NCI-H82 (cell line): ENCODE measurements at places on chromosomes 6 and 20.
A peak's percentile ranks its signal among the peaks of the same experiment; 100 is the strongest.

DNA sequence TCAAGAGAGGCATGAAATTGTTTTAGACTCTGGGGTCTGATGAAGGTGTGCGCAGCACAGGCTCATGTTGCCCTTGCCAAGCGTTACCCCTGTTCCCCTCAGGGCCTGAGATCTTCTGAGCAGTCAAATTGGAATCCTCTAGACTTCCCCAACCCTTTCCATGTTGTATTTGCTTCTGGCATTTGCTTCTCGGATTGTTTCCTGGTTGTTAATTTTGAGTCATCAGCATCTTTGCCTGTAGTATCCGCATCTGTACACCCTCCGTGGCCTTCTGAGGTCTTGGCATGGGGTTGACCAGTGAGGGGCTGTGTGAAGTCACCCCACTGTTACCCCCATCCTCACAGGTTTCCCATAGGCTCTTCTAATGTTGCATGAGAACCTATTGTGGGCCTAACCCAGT lies 40.9 kb downstream of the SLC24A3 start:
- no peak for DNase-seq

- DNase-seq, result no peak
Observed at GRCh38 chr20:64111841-64112641, 4.7 kb upstream of the NPBWR2 start.

- peak; percentile 41 for DNase-seq
Observed at GRCh38 chr20:33209789-33210188, 7.4 kb upstream of the BPIFA3 start.

DNA sequence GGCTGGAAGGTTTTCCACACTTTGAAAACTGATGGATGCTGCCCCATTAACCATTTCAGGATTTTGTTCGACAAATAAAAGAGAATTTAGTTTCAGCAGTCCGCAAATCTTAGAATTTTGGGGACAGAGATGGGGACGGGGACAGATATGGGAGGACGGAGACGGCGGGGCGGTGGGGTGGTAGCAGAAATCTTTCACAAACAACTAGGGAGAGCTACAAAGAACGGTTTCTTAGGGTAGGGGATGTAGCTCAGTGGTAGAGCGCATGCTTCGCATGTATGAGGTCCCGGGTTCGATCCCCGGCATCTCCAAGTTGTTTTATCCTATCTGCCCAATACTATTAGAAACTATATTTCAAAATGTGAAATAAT lies 15.1 kb downstream of the HMGN4 start:
- peak; percentile 92 for DNase-seq

- DNase-seq, result no peak
Observed at GRCh38 chr6:109332748-109333147, 49.5 kb downstream of the CD164 start.

DNA sequence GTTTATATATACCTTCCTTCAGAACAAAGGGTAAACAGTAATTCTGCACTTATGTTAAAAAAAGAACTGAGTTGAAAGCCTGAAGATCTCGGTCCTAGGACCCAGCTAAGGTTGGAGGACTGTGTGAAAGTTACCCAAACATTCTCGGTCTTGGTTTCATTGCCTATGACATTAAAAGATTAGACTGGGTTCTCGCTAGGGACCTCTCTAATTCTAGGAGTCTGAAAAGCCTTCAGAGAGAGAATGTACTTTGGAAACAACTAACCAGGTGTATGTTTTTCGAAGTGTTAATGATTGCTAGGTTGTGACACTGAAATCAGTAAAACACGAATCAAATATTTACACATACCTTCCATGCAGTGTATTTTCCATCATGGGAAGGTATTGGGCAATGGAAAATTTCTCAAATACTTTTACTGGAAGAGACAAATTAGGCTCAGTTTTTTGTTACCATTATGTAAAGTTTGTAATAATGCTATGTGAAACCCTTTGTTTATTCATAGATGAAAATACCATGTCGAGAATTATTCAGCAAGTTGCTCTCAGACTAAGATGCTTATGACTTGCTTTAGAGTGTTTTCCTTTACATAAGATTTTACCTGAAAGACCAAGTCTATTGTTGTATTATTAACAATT lies 113.7 kb upstream of the LOC128125822 start:
- no peak for DNase-seq

DNA sequence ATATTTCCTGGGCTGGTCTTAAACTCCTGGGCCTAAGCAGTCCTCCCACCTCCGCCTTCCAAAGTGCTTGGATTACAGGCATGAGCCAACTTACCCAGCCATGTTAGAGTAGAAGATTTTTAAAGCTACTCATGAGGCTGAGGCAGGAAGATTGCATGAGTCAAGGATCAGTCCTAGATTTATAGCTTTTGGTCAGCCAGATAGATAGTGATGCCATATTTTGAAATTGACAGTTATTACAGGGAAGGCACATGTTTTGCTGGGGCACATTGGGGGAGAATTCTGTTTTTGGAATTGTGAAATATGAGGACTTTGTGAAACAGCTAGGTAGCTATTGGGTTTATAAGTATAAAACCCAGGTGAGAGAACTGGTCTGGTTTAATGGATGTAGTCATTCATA lies 40.9 kb downstream of the DOP1A start:
- no peak for DNase-seq

GRCh38 chr6:143222801-143223231 lies 162.1 kb downstream of the AIG1 start:
- no peak for DNase-seq
